ENCODE measurements at places on chromosomes 13 and 19.

- no peak for DNase-seq
These were observed 437.7 kb downstream of the TSHZ3 start for GRCh38 chr19:30911491-30911890.

GRCh38 chr19:50728084-50728737 lies 5.0 kb downstream of the CLEC11A start:
- DNase-seq = peak; percentile 78

DNA sequence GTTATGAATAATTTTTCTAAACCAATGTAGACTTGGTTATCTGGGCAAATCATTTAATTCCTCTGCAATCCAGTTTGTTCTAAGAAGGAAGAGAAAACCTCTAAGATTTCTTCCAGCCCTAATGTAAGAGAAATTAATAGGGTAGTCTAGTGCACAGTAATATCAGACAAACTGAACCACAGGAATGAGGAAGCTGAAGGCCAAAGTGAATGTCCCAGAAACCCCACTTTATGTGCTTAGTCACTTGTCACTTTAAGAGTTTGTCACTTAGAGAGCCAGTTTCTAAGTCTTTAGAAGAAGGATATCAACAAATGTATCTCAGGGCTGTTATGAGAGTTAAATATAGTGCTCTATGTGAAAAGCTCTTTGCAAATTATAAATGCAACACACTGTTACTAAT lies 750.6 kb downstream of the DIAPH3 start:
- no peak for DNase-seq

GRCh38 chr13:114275304-114275703 lies 6.1 kb upstream of the UPF3A start:
- DNase-seq = no peak

GRCh38 chr13:100178309-100178708 lies 89.4 kb downstream of the PCCA start:
- DNase-seq = no peak

- DNase-seq = no peak
These were observed 124.2 kb downstream of the UQCRFS1 start for GRCh38 chr19:29088761-29089160.

DNA sequence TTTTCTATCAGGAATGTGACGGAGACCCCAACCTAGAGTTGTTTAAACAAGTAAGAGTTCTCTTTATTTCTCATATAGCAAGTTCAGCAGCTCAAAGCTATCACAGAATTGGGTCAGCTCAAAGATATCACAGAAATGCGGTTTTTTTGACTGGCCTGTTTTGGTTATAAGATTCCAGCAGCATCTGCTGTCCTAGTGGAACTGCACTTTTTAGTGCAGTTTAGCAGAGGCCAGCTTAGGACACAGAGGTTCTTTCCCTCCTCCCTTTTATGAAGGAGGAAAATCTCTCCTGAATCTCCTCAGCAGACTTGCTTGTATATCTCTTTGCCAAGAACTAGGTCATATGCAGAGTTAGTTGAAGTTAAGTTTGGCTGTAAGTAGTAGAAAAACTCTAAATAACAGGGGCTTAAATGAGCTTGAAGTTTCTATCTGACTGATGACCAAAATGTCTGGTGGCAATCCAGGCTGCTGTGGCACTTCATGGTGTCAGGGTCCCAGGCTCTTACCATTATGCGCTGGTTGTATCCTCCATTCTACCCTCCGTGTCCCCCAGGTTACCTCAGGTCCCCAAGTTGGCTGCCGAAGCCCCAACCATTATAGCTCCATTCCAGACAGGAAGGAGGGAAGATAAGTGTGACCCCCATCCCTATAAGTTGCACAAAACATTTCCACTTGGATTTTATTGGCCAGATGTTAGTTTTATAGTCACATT lies 6.6 kb downstream of the PPP2R1A start:
- no peak for DNase-seq

GRCh38 chr13:59495936-59496512 lies 667.7 kb downstream of the DIAPH3 start:
- DNase-seq = no peak

DNA sequence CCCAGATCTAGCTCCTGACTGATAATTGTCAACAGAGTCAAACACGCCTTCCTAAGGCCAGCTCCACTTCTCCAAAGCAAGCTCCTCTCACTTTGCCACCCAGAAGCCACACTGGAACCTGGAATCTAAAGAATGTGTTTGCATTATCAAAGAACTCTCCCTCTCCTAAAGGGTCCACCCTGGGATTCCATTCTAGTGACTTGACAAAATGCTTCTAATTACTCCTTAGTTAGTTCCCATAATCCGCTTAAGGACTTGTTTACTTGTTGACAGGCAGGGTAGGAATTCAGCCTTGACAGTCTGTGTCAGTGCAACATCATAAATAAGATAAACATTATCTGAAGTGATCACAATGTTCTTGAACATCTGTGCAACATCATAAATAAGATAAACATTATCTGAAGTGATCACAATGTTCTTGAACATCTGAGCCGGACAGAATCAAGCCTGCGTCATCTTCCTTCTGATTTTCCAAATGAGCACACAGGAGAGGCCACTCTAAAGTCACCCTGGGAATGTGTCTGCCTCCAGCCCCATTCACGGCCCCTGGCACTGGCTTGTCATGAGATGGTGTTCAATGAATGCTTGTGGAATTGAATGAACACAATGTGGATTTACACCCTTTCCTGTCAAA lies 512.1 kb downstream of the IRS2 start:
- no peak for DNase-seq

DNA sequence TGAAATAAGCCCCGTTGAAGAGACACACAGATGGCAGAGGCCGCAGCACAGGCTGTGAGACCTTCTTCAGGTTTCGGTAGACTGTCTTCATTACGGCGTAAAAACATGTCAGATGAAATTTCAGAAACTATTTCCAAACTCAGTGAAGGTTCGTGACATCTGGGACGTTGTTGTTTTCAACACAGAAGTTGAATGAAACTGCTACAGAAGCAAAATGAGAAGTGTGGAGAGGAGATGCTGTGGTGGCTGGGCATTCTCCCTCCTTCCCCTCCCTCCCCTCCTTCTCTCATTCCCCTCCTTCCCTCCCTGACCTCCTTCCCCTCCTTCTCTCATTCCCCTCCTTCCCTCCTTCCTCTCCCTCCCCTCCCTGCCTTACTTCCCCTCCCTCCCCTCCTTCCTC lies 113.6 kb downstream of the ATP11A start:
- DNase-seq = no peak

- DNase-seq = no peak
These were observed 513.0 kb downstream of the IRS2 start for GRCh38 chr13:109273326-109273751.

- DNase-seq = no peak
These were observed 4.1 kb upstream of the TIMM13 start for GRCh38 chr19:2431318-2432055.

DNA sequence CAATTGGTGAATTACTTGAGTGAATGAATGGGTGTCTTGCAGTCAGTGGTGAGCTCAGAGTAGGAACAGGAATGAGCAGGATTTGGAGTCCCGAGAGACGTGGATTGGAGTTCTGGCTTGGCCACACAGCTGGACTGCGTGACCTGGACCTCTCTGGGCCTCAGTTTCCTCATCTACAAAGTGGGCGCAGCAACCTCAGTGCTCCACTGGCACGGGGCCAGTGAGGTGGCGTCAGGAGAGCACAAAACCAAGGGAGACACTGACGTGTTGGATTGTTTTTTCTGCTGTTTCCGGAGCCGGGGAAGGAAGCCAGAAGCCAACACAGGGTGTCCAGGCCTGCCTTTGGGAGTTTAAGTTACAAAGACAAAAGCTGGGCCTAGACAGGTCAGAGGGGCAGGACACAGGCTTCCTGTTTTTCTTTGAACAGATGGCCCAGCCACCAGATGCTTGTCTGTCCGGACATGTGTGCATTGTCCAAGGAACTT lies 6.5 kb upstream of the DOCK6 start:
- no peak for DNase-seq

- no peak for DNase-seq
These were observed 52.4 kb upstream of the SOX21 start for GRCh38 chr13:94764576-94765321.

DNA sequence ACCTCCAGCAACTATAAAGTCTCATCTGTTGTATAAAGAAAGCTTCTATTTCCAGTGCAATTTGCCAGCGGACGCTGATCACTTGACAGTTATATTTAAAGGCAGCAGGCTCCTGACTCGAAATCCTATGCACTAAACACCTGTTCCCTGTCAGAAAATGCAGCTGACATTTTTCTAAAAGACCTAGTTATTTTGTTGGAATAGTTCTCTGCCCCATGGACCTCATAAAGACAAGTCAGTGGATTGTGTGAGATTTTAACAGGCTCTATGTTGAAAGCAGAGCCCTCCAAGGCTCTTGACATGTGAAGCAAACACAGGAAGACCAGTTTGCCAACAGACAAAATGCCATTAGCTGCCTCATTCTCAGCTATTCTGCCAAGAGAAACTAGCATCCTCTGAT lies 304.7 kb upstream of the KLF12 start:
- DNase-seq = no peak

DNA sequence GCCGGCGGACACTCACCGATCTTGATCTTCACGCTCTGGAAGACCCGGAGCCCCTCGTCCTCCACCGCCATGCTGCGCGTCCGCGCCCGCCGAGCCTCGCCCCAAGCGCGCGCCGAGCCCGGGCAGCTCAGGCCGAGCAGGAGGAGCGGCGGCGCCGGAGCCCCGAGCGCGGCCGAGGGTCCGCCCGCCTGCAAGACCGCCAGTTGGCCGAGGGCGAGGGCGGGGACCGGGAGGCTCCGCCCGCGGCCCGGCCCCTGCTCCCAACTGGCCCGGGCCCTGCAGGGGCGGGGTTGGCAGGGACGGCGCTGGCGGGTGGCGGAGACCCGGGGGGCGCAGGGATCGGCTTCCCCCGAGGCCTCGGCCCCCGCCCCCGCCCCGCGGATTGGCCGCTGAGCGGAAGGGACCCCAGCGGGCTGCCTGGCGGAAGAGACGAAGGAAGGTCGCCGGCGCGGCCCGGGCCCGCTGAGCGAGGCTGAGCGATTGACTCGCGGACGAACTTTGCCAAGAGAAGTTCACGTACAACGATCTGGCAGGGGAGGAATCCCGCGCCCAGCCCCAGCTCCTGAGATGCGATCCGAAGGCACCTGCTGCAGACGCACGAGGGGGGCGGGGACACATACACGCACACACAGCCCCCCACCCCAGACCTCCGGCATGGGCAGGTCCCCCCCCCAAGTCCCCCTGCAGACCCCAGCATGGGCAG lies at the start of gene RASA3:
Gene RASA3, minus strand, starts transcription at position 205 of the 703 bp plus-strand sequence. Its CDS starts 134 bp downstream, at position 71.
- DNase-seq = no peak

DNA sequence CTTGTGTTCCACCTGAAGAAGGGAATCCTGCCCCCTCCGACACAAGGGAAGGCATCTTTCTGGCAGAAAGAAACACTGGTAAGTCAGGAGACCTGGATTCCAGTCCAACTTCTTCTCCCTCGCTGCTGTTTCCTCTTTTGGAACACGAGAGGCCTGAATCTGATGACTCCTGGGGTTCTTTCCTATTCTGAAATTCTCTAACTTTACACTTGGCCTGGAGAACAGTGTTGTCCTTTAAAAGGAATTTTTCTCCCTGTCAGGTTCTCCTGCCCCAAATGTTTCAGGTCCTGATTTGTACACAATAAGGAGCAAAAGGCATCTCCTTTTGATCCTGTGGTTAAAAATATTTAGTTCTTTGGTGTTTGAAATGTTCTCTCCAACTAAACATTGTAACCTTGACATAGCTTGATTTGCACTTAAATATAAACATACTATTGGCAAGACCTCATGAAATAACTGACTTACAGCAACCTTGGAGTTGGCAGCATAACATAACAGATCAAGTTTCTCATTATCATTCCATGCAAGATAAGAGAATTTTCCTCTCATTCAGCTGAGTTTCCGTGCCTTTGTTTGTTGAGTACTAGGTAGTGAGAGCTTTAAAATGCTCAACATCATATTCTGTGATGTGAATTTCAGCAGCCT lies 244.8 kb downstream of the COG6 start:
- DNase-seq = no peak

DNA sequence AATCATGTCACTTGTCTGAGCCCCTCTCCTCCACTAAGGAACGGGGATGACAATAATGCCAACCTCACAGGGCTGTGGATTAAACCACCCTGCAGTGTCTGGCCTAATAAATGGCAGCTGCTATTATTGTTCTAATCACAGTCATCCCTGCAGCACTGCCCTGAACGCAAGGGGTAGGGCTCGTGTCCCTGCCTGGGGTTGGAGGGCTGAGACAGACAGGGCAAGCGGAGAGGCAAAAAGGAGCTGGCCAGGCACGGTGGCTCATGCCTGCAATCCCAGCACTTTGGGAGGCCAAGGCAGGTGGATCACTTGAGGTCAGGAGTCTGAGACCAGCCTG lies 10.2 kb upstream of the KPTN start:
- DNase-seq = no peak

DNA sequence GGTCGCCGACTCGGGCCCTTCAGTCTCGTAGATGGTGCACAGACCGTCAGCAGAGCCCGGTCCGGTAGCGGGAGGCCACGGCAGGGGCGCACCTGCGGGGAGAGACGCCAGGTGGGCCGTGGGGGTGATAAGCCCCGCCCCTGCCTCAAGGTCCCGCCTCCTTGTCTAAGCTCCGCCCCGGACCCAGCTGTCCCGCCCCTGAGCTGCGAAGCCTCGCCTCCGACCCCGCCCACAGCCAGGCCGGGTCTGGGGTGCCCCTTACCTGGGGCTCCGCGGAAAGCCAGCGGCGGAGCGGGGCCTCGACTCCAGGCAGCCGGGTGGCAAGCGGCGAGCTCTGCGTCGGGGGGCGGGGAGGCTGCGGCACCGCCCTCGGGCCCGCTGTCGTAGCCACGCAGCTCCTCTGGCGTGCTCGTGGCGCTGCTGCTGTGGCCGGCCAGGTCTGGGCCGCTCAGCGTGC lies 4.7 kb downstream of the PRR36 start:
- peak; percentile 53 for DNase-seq

DNA sequence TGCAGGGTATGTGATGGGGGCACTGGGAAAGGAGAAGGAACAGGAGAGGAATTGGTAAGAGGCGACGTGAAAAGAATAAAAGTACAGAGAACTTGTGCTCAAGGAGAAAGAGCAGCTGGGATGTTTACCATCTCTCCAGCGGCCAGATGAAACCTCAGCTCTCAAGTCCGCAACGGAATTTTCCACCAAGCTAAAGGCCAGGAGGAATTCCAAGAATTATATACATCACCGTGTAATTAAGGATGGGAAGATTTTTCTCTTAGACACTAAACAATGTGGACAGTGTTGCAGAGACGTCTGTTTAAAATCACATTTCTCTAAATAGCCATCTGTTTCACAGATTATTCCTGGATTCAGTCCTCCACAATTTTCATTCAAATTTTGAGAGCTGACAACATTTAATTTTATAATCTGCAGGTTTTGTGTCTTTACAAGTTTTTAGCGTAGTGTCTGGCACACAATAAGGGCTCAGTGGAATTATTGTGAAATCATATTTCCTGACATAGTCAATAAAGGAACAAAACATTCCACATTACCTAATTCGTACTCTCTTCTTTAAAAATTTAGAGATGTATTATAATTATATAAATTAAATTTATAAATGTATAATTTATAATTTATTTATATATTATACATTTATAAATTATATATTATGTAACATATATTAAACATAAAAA lies 23.0 kb upstream of the USP29 start:
- DNase-seq = no peak

GRCh38 chr13:73303851-73304250 lies 245.0 kb downstream of the KLF5 start:
- DNase-seq = no peak

- DNase-seq = no peak
These were observed 7.1 kb downstream of the SMAD9 start for GRCh38 chr13:36912973-36913372.

Data from anterior cingulate cortex (tissue), 58 donors.